ENCODE measurements at places on chromosomes 4 and X.

DNA sequence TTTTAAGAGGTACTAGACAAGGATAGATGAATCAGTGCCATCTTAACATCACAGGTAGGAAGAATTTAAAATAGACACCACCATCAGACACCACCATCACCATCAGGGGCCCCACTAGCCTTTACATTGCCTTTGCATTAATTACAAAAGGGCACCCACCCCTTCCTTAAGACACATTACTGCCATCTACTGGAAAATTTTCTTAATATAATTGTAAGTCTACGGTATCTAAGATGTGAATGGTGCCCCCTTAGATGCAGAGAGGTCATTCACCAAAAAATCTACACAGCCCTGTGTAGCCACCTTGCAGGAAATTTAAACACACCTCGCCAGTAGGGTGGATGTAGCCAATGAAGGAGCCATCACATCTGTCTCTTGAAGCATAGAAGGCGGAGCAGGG lies 184.1 kb downstream of the MID1IP1 start:
- no peak for DNase-seq

DNA sequence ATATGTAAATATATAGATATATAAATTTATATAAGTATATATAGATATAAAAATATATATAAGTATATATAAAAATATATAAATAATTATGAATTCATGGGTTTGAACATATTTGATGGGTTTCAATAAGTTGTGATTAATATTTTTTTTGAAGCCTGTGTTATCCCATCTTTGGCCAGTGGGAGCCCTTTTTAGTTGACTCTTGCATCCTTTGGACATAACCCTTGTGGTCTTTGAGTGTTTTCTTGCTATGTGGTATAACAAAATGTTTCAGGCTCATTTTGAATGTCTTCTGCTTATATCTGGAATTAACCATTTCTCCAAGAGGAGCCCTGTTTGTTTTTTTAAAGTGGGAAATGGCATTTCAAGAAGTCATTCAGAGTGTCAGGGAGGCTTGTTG lies 15.2 kb downstream of the SNX25 start:
- DNase-seq = no peak

- no peak for DNase-seq
Measured at GRCh38 chr4:5781691-5782090, 70.7 kb downstream of the EVC start.

DNA sequence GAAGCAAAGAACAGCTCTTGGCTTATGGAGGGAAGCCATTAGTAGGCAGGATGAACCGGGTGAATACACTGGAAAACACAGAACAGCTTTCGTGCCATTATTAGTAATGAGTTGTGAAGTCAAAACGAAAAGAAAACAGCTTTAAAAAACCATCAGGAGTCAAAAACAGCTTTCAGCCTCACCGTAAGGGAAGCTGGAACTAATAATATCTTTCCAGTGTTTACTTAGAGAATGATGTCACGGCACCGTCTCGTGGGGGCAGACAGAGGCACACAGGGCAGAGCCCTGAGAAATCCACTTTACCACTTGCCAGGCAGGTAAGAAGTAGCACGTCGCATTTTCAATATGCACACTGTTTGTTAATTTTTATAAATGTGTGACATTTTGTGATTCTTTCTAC lies 37.9 kb upstream of the HMX1 start:
- no peak for DNase-seq

DNA sequence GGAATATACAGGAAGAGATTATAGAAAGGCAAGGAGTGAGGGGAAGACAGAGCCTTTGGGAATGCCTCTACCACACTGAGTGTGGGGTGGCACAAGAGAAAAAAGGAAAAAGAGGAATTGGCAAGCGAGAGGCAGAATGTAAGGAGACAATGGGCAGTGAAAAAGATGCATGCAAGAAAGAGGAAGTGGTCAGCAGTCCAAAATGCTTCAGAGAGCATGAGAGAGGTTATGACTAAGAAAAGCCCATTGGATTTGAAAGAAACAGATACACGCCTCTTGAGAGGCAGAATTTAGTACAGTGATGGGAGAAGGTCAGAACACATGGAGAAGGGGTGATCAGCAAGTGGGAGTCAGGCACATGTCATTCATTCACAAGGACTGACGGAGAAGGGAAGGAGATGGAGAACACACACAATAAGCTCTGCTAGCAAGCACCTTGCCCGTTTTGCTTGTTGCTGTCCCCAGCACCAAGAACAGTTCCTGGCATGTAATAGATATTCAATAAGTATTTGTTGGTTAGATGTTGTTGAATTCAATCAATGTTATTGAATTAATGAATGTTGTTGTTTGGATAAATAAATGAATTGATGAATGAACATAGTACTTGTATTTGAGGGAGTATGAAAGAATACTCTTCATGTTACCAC lies 6.3 kb downstream of the DCHS2 start:
- no peak for DNase-seq
